ENCODE measurements at places on chromosomes 4 and X.

- H3K36me3 ChIP-seq, result no peaks in the 10 kb centered on the region
- DNase-seq, result no peak
- H3K27ac ChIP-seq, result no peak overlapping the region
- H3K4me3 ChIP-seq, result no peak overlapping the region
- no peaks in the 10 kb centered on the region for H3K27me3 ChIP-seq
- no peaks in the 10 kb centered on the region for H3K4me1 ChIP-seq
Observed at GRCh38 chr4:47065051-47065481, 33.7 kb downstream of the GABRB1 start.

DNA sequence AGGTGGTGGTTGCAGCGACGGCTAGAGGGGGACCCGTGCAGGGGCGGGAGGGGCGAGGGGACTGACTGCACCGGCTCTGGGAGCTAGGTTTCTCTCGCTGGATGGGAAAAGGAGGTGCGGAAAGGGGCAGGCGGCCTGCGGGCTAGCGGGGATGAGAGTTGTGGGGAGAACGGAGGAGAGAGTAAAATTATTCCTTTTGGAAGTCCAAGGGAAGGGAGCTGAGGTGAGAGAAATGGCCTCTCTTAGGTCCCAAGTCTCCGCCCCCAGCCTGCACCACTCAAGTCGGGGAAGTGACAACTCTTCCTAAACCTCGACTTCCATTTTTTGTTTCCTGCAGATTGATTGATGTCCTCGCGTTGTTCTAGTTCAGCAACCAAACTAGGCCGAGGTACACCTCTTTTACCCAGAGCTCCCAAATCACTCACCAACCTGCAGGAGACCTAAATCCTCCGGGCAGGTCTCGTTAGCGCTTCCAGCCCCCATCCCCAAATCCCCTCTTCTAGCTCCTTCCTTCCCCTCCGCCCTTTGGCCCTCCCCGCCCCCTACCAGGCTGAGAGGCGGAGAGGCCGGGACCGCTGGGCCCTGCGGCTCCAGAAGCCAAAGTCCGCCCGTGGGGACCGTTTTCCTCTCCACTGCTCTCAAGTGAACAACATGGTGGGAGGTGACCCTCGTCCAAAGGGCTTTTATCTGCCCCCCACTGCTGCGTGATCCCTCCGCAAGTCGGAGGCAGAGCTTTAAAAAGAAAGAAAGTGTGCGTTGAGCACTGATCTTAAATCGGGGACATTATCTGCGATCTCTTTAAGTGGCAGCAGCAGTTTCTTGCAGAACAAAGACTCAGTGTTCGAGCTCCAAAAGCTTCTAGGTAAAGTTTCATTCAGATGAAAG, 7.3 kb downstream of the PITX2 start:
- H3K36me3 ChIP-seq, result peaks cover 8% of the 10 kb centered on the region
- H3K4me3 ChIP-seq, result peak overlapping the region; percentile 40
- peaks cover 10% of the 10 kb centered on the region for H3K4me1 ChIP-seq
- peaks cover 92% of the 10 kb centered on the region for H3K27me3 ChIP-seq
- peak overlapping the region; percentile 66 for H3K27ac ChIP-seq

- H3K4me3 ChIP-seq, result peak overlapping the region; percentile 99
- H3K4me1 ChIP-seq, result peaks cover 36% of the 10 kb centered on the region
- peaks cover 3% of the 10 kb centered on the region for H3K36me3 ChIP-seq
- no peaks in the 10 kb centered on the region for H3K27me3 ChIP-seq
- peak overlapping the region; percentile 97 for H3K27ac ChIP-seq
- peak; percentile 50 for DNase-seq
Observed at GRCh38 chr4:110197529-110198042, 829 bp downstream of the ELOVL6 start.

GRCh38 chr4:53852343-53852742, 212.1 kb downstream of the CHIC2 start:
- no peak overlapping the region for H3K27ac ChIP-seq
- H3K36me3 ChIP-seq, result no peaks in the 10 kb centered on the region
- H3K4me1 ChIP-seq, result no peaks in the 10 kb centered on the region
- H3K4me3 ChIP-seq, result no peak overlapping the region

GRCh38 chr4:122960611-122961000, 38.2 kb upstream of the NUDT6 start:
- peaks cover 2% of the 10 kb centered on the region for H3K4me1 ChIP-seq
- no peak overlapping the region for H3K27ac ChIP-seq
- peaks cover 25% of the 10 kb centered on the region for H3K36me3 ChIP-seq
- DNase-seq, result no peak

- H3K4me3 ChIP-seq, result no peak overlapping the region
- no peaks in the 10 kb centered on the region for H3K27me3 ChIP-seq
- H3K4me1 ChIP-seq, result peaks cover 27% of the 10 kb centered on the region
- no peak for DNase-seq
- H3K27ac ChIP-seq, result no peak overlapping the region
Observed at GRCh38 chr4:102832105-102832504, 4.8 kb upstream of the UBE2D3 start.

- no peak overlapping the region for H3K4me3 ChIP-seq
- H3K27ac ChIP-seq, result no peak overlapping the region
- H3K36me3 ChIP-seq, result no peaks in the 10 kb centered on the region
- no peaks in the 10 kb centered on the region for H3K27me3 ChIP-seq
Observed at GRCh38 chrX:6667048-6667768, 132.3 kb upstream of the VCX3A start.

- H3K4me3 ChIP-seq, result peak overlapping the region; percentile 94
- peak overlapping the region; percentile 83 for H3K27ac ChIP-seq
- no peaks in the 10 kb centered on the region for H3K27me3 ChIP-seq
- peaks cover 49% of the 10 kb centered on the region for H3K4me1 ChIP-seq
- no peak for DNase-seq
Observed at GRCh38 chrX:150696331-150696730, 3.1 kb downstream of the MTMR1 start.
